Fibroblast of skin of left quadriceps (primary cell): ENCODE measurements at places on chromosomes 2 and 18.

GRCh38 chr2:172995323-172996244, 80.1 kb upstream of the MAP3K20 start:
- DNase-seq, result peak; percentile 96

DNA sequence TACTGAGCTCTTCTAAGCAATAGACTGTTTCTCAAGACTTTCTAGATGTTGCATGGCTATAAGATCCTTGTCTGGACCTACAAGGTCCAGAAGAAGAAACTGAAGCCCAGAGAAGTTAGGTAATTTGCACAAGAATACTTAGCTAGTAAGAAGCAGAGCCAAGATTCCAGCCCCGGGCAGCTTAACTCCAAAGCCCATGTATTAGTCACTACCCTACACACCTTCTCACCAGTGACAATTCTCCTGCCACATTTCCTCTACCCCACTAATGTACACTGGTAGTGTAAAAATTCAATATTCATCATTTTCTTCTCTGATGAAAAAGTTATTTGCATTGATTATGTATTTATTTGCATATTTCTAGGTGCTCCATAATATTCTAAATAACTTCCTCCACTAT, 95.5 kb upstream of the CREB1 start:
- no peak for DNase-seq

DNA sequence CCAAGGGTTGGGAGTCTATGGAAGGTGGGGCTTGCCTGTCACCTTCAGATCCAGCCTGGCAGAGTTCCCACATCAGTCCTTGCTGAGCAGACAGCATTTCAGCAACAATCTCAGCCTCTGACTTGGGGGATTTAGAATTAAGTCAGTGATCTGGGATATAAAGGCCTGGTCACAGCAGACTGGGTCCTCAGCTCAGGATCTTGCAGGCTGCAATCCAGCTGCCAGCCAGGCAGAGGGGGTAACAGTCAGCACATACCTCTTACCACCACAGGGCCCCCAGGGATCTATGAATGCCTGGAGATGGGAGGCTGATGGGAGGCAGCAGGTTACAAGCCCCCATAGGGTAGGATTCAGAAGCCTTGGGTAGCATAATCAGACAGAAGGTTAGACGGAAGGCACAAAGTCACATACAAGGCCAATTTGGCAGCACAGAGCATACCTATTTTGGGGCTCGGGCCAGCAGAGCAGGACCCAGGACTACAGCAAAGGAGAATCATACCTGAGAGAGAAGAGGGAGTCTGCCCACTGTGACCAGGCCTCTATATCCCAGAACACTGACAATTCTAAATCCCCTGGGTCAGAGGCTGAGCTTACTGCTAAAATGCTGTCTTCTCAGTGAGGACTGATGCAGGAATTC, 163.5 kb downstream of the MTCL1 start:
- DNase-seq, result no peak

DNA sequence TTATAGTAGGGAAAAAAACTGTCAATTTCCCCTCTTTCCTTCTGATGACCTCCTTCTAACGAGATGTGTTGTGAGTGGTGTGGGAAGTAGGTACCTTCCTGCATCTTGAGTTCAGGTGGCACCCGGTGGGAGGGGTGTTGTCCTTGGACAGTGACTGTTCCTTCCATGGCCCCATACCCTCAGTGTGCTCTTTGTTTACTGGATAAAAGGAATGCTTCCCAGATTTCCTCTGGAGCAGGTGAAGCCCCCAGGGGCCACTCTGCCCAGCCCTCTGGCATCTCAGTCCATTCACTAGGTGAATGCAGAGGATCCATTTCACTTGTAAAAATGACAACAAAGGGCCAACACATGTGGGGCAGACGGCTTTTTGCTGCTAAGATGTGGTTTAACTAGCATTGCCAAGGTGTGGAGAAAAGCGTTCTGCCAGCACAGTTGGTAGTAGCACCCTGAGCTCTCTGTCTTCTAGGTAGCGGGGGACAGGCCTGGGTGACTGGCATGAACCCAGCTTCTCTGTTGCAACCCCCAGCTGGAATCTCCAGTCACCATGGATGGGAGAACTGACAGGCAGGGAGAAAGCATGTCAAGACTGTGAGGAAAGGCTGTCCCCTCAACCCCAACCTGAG, 6.9 kb downstream of the GDF7 start:
- no peak for DNase-seq

DNA sequence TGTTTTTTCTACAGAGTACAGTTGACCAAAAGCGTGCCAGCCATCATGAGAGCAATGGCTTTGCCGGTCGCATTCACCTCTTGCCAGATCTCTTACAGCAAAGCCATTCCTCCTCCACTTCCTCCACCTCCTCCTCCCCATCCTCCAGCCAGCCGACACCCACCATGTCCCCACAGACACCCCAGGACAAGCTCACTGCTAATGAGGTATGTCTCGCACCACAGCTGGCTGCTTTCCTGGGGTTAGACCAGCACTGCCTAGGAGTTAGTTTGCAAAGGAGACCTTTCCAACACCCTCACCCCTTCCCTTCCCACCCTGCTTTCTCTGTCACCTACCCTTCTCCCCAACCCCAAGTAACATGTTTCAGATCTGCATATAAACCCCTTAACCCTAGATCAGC, 120.3 kb upstream of the IL1R2 start:
- DNase-seq, result no peak

GRCh38 chr2:208334230-208334629, 68.2 kb downstream of the PIKFYVE start:
- no peak for DNase-seq

DNA sequence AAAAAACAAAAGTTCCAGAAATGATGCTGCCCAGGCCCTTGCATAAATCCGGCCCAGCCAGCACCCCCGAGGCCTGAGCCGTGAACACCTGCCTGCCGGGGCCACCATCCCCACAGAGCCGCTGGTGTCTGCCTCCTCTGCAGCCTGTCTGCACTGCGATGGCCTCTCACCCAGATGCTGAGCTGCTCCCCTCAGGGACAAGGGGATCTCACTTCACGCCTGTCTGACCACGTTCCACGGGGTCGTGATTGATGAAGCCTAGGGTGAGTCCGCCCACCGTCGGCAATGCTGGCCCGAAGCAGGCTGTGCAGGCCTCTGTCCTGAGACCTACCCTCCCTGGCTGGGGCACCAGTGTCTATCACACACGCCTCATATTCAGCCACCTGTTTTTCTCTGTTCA, 444.2 kb downstream of the EIPR1 start:
- no peak for DNase-seq
